ENCODE measurements at places on chromosomes 6 and 20.
A peak's percentile ranks its signal among the peaks of the same experiment; 100 is the strongest.

- no peak for DNase-seq
Measured at GRCh38 chr6:110296241-110297025, 61.7 kb downstream of the METTL24 start.

DNA sequence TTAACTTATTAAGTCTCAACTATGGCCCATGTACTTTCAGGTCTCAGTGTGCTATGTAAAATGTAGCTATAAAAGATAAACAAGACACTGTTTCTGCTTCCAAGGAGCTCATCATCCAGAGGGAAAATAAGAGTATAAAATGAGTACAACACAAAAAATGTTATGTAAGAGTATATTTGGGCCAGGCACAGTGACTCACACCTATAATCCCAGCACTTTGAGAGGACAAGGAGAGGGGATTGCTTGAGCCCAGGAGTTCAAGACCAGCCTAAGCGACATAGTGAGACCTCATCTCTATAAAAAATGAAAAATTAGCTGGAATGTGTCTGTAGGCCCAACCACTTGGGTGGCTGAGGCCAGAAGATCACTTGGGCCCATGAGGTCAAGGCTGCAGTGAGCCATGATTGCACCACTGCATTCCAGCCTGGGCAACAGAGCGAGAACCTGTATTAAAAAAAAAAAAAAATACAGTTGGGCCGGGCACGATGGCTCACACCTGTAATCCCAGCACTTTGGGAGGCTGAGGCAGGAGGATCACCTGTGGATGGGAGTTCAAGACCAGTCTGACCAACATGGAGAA lies 124.0 kb downstream of the EDN1 start:
- DNase-seq, result no peak

DNA sequence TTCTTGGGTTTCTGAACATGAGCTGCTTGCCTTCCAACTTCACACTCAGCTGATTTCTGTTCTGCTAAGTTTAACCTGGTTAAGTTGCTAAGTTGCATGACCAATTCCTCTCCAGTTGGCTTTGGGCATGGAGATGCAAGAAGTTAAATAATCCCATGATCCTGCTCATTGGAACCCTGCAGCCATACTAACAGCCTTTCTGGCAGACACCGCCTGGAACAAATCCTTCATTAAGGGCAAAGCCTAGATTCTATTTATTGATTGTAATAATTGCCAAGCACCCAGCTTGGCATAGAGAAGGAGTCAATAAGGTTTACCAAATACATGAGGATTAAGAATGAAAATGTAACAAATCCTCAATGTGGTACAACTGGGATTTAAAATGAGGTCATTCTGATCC lies 742.4 kb upstream of the CHD6 start:
- DNase-seq, result no peak

DNA sequence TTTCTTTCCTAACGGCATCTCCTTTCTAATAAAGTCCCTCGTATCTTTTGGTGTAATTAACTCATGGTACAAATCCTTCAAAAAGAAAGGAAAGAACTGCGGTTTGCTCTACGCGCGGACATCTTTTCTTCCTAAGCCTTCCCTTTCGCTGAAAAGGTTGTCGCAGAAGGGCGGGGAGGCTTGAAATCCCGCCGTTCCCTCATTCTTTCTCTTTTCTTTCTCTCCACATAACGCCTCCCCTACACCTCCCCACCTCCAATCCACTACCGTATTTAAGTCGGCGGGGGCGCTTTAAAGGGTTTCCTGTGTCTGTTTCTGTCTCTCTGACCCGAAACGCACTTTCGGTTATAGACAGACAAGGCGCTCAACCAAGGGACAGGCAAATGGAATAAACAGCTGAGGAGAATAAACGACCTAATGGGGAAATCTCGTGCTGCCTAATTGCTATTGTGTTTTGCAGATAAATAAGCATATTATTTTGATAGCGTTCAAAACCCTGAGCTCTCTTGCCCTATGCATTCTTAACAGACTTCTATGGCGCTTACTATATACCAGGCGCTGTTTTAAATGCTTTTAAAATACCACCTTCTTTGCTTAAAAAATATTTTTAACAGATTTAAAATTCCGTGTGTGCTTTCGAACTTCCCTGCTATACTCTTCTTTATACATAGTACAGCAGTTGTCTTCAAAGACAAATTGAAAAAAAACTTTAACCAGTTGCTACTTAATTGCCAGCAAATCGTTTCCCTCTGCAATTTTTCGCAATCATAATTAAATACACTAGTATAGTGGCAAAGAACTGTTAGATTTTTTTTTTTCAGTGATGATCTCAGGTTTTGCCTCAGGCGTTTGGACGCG lies 2.5 kb upstream of the HEY2 start:
- DNase-seq, result peak; percentile 56

DNA sequence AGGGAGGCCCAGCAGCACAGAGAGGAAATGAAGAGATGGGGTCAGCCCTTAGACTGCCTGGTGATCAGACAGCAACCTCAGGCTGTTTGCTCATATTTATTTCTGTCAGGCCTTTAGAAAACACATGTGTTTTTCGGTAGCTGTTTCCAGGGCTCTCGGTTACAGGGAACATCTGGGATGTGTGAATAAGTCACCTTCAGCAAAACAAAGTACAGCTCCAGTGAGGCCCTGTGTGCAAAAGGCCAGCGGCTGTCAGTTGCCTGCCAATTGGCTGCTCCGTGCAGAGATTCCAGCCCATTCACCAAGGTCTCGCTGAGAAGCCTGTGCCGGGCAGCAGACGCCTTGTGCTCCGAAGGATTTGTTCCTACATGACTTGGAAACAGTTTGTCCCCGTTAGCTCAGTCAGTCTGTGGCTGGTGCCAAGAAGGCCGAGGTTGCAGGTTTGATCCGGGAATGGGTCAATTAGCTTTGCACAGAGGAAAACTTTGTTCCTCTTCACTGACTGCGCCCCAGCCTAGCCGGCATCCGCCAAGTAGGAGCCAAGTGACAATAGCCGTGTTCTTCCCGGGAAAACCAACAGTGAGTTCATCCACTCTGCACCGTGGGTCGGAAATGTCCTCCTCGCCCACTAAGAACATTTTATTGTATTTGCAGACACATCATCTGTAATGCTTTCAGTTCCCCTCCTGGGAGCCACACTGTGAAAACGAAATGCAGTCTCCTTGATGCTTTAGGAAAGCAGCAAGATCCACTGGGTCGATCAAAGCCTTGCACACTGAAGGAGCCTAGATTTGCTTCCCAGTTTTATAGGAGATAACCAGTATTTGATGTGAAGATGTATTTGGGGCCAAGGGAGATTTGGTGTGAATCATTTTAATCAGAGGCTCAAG lies 315.4 kb upstream of the CDYL start:
- DNase-seq, result no peak

- DNase-seq, result no peak
Measured at GRCh38 chr6:145532361-145532760, 203.0 kb downstream of the EPM2A start.

DNA sequence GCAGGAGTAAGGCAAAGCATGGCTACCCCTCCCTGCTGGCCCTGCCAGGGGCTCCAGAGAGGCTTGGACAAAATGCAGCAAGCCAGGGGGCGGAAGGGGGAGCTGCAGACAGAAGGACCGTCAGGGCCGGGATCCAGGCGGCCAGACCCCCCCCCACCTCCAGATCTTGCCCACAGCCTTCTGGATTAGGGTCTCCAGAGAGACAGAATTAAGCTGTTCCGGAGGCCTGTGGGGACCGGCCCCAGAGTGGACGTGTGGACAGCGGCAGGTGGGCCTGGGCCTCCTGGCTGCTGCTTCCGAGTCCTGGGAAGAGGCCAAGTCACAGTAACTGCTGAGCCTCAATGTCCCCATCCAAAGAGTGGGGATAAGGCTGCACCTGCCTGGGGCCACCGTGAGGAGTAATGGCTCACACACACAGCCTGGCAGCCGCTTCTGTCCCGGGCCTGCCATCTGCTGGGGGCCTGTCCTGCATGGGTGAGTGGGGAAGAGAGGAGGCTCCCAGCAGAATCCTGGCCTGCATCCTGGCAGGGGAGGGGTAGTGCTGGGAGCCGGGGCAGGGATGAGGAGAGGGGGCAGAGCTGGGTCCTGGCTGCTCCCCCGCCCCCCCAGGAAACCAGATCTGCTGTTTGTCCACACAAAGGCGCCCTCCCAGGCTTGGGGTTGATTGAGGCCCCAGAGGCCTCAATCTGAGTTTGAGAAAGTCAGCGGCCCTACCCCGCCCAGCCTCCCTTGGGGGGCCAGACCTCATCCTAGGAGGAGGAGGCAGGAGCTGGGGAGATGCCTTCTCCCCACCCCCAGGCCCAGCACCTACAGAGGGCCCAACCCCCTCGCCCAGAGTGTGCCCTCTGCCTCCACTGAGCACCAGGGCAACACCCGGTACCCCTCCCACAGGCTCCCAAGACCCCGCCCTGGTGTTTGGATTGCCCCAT lies 3.9 kb downstream of the LAMA5 start:
- no peak for DNase-seq

- no peak for DNase-seq
Measured at GRCh38 chr6:2715737-2716136, 35.0 kb downstream of the MYLK4 start.
